ENCODE measurements at places on chromosomes 5 and 9.

- DNase-seq, result no peak
Observed at GRCh38 chr5:89723907-89724306, 685.6 kb downstream of the CETN3 start.

- DNase-seq, result no peak
Observed at GRCh38 chr9:138011951-138012500, 134.4 kb downstream of the CACNA1B start.

DNA sequence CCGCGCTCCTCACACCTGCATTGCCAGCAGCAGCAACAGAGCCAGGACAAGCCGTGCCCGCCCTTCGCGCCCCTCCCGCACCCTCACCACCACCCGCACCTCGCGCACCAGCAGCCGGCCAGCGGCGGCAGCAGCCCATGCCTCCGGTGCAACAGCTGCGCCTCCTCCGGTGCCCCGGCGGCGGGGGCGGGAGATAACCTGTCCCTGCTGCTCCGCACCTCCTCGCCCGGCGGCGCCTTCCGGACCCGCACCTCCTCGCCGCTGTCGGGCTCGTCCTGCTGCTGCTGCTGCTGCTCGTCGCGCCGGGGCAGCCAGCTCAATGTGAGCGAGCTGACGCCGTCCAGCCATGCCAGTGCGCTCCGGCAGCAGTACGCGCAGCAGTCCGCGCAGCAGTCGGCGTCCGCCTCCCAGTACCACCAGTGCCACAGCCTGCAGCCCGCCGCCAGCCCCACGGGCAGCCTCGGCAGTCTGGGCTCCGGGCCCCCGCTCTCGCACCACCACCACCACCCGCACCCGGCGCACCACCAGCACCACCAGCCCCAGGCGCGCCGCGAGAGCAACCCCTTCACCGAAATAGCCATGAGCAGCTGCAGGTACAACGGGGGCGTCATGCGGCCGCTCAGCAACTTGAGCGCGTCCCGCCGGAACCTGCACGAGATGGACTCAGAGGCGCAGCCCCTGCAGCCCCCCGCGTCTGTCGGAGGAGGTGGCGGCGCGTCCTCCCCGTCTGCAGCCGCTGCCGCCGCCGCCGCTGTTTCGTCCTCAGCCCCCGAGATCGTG, 517 bp downstream of the KCNN2 start:
- DNase-seq, result no peak

- no peak for DNase-seq
Observed at GRCh38 chr5:114325541-114325940, 36.3 kb upstream of the KCNN2 start.

- DNase-seq, result no peak
Observed at GRCh38 chr5:122723606-122724352, 51.1 kb upstream of the SNX2 start.

DNA sequence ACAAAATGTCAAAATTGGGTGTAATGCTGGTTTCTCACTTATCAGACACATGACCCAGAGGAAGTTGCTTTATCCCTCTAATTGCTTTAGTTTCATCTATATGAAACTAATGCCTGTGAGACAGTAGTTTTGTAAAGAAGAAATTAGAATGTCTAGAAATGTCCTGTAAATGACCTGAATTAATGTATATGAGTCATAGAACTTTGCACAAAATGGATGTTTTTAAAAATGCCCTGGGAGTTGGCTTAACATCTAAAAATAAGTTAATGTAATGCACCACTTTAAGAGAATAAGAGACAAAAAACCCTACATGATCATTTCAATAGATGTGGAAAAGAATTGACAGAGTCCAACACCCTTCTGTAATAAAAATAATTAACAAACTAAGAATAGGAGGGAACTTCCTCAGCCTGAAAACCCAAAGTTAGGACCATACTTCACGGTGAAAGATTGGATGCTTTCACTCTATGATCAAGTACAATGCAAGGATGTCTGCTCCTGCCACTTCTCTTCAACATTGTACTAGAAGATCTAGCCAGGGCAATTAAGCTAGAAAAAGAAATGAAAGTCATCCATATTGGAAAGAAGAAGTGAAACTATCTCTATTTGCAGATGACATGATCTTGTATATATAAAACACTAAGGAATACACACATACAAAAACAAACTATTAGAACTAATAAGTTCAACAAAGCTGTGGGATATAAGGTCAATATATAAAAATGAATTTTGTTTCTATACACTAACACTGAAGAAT, 117.9 kb downstream of the MELK start:
- DNase-seq, result no peak

DNA sequence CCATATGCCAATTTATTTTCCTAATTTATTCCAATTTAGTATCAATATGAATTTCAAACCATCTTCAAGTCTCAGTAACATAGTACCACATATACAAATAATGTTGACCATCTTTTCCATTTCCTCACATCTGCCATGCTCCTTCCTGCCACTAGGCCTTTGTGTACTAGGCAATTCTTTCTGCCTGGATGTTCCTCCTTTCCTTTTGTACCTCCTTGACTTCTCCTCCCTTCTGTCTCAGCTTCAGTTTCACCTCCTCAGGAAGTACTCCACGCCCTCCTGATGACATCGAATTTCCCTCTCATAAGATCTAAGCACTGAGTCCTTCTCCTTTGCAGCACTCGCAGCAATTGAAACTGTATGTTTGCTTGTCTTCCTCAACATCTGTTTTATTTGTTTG, 53.9 kb downstream of the MEF2C start:
- no peak for DNase-seq

GRCh38 chr9:137945581-137945980, 68.0 kb downstream of the CACNA1B start:
- DNase-seq, result no peak

DNA sequence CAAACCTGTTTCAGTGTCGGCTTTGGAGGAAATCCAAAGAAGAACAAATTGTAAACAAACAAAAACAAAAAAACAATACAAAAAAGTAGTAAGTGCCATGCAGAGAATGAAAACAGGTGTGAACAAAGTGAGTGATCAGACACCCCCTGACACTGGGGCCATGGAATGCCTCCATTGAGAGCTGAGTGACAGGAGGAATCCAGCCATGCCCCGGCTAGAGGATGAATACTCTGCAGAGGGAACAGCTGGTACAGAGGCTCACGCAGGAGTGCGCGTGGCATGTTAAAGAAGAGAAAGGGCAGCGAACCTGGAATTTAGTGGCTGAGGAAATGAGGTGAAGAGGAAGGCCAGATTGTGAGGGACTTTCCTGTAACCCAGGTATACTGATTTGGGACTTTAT, 15.5 kb upstream of the CCNJL start:
- DNase-seq, result no peak

DNA sequence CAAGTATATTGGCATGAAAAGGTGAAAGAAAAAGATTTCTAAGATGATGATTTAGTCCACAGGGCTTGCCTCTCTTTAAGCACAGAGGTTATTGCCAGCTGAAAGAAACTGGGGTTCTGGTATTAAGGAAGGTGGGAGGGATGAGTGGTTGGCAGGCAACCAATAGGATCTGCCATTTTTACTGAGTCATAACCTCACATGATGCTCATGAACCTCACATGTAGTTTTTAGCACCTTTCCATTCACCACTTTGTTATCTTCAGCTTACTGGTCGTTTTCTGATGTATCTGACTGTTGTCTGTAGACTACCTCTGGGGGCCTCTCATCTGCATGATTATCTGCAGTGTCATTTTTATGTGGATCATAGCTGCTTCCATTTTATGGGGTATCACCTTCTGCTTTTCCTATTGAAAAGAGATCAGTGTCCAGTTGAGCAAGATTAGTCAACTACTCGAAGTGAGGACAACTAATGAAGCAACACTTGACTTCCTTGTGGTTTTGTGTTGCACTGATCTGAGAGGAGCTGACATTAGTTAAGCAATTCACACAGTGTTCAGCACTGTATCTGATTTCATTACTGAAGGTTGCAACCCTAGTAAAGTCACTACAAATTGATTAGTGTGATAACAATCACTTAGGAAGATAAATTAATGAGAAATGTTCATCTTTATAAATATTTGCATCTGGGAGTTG, 186.3 kb downstream of the SGCD start:
- no peak for DNase-seq

DNA sequence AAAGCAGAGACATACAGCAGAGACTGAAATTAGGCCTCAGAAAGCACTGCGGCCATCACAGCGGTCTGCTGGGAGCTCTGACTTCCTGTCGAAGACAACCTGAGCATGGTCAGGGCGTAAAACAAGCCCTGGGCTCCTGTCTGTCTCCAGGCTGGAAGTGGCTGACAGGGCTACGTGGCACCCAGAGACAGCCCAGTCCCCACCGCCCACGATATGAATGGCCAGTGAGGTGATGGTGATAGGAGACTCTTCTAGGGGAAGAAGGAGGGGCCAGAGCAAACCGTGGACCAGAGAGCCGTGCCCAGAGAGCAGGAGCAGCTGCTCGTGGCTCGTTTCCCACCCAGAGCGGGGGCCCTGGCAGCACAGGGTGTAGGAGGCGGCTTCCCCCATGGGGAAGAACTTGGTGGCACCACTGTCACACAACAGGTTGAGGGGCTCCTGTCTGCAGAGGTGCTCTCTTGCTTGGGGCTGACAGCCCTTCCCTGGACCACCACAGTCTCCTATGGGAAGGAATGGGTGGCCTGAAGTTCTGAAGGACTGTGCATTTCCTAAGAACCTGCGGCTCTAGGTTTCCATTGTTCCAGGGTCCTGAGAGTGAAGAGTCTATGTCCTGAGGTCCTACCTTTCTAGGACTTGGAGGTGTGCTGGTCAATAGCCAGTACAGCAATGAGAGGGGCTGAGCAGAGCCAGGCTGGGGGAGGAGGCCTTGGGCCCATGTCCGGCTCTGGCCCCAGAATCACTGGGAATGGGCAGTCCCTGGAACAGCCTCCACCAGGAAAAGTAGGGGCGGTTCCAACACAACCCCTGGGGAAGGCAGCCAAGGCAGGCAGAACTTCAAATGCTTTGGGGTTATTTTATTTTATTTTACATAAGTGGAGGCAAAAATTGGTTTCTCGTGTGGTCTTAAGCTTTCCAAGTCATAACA, 56.4 kb downstream of the BARX1 start:
- DNase-seq, result no peak

- no peak for DNase-seq
Observed at GRCh38 chr9:120030847-120031246, 549.1 kb downstream of the CDK5RAP2 start.

DNA sequence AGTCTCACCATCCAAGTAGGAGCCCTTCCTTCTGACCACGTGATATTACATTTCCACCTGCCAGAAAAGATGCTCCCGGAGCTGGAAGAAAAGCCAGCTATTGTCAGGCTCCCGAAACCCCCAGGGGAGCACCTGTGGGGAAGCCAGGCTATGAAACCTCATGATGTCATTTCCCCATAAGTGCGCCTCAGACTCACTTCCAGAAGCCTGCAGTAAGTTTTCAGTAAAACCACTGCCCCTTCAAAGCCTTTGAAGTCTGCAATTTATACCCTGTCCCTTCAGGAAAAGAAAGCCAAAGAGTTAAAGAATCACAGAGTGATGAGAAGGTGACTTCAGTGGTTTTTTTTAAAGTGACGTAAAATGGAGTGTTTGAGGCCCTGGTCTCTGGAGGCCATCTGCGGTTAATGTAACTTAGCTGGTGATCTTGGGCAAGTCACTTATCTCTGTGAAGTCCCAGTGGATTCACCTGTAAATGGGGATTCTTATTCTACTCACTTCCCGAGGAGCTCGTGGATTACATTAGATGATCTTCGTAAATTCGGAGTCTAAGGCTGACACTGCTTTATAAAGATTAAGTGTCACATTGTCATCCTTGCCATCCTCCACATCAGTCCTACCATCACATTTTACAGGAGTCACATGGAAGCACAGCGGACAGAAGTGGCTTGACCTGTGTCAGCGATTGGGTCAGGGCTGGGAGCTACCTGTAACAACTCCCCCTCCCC, 2.6 kb upstream of the SEMA6A start:
- no peak for DNase-seq

DNA sequence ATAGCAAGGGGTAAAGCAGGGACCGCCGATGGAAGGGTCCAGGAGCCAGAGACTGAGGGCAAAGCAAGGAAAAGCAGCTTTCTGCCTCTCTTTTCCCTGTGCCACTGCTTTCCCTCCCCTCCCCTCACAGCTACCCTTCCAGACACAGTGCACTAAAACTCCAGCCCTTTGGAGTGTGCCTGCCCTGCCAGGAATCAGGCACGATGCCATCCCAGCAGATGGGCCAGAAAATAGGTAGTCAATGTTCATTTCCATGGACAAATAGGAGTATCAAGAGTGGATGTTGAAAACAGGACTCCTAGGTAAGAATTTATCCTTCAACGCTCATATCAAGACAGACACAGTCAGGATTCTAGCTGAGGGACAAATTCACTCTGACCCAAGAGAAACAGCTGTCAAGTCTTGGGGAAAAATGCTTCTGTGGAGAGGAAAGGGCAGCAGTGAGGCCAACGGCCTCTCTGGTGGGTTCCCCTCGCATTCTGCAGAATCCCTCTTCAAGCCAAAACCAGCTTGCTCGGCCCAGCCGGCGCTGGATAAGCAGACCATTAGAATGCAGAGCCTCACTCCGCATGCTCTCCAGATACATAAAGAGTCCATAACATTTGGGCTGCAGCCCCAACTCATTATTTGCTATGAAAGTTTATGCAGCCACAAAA, 138.0 kb downstream of the CAAP1 start:
- no peak for DNase-seq

DNA sequence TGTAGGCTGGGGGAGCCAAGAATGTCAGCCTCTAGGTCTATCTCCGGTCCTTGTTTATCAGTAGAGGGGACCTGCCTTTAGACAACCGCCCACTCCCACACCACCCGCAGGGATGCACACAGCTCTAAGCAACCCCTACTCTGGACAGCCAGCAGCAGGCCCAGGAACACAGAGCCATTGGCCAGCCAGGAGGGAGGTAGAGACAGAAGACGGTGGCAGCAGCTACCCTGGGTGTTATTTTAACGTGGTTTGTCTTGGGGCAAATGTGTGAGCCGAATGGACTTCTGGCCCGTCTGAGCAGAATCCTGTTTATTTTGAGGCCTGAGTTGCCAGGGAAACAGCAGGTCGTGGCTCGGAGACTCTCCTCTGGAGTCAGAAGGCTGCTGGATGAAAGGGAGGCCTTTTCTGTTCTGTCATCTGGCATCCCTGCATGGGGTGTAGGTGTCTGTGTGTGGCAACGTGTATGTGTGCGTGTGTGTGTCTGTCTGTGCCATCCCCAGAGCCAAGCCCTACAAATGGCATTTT, 382 bp upstream of the FGF1 start:
- no peak for DNase-seq

DNA sequence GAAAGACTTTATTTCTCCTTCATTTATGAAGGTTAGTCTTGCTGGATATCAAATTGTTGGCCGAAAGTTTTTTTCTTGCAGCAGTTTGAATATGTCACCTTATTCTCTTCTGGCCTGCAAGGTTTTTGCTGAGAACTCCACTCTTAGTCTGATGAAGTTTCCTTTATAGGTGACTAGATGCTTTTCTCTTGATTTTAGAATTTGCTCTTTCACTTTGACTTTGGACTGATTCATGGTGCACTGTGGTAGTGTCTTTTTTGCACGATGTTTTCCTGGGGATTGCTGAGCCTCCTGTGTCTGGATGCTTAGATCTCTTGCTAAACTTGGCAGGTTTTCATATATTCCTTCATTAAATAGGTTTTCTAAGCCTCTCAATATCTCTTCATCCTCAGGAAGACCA, 12.4 kb downstream of the AHRR start:
- no peak for DNase-seq

Measured in NCI-H774 (cell line).